ENCODE measurements at places on chromosomes 12 and 14.
A peak's percentile ranks its signal among the peaks of the same experiment; 100 is the strongest.

GRCh38 chr12:13127444-13127843 lies 24.0 kb upstream of the GSG1 start:
- DNase-seq: no peak

DNA sequence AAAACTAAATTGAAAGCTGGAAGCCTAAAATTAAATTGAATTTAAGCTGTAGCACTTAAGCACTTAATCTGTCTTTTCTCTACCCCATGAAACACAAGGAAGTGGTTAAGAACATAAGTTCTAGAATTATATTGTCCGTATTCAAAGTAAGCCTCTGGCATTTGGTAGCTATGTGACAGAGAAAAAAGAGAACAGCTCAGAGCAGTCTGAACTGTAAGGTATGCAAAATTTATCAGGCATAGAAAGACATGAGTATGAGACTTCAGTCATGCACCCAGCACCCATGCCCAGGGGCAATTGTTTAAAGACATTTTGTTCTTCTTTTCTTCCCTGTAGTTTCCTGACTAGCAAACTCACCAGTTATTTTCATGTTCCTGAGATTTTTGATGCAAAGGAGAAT lies 116.7 kb downstream of the KCNMB4 start:
- DNase-seq: no peak

DNA sequence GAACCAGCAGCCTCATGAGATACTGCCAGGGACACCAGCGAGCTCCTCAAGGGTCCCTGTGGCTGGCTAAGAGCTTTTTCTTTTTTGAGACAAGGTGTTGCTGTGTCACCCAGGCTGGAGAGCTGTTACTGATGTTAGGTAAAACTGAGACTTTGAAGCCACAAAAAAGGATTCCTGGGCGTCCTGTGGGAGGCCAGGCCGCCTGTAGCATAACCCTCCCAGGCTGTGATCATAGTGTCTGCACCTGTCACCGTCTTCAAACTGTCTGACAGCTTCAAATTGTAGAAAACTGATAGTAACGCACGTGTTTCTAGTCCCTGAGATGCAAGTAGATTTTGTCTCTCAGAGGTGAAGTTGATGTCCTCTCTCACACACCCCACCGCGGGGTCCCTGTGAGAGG lies 4.1 kb downstream of the ZFYVE21 start:
- no peak for DNase-seq

DNA sequence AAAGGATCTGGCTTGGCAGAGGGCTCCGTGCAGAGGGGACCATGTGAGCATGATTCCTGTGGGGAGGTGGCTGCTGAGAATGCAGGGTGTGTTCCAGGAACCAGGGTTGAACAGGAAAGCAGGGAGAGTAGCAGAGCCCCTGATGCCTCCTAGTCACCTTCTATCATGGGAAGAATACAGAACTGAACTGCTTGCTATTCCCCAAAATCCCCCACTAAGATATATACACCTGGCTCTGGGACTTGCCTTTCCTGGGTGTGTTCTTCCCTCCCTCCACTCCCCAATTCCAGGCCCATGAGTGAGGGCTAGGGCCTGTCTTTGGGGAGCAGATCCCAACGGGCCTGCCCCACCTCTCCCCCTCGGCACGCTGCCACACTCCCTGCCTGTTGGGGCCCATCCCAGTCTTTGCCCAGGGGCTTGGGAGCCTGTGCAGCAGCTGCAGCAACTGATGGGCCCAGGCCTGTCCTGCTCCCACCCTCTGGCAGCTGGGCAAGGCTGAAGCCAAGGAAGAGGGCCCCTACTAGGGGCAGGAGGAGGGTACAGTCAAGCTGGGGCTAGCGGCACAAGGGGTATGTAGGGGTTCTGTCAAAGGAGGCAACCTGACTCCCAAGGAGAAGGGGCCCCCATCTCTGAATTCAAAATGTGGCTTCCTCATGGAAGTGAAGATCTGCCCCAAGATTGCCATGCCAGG lies 3.2 kb downstream of the AJUBA start:
- DNase-seq: peak; percentile 36

DNA sequence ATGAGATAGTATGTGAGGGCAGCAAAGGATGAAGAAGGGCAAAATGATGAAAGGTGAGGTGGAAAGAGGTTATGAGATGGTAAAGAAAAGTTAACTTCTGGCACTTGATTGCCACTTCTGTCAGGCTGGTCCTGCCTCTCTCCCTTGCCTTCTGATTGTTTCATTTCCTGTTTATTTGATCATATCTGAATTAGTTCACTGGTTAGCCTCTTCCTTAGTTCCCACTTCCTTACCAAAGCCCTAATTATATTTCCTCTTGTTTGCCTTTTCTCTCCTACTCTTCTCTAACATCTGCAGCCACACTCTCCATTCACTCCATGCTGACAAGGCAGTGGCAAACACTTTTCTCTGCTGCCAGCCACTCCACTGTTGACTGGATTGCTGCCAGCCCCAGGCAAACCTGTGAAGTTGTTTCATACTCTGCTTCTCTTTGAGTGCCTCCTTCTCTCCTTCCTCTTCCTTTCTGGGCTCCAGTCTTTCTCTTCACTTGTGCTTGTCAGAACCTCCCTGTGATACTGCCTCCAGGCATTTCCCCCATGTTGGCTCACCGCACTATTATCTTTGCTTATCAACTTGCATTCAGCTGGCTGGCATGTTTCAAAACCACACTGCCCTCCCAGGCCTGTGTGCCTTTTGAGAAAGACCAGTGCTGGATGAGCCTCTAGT lies 8.1 kb downstream of the PNP start:
- DNase-seq: peak; percentile 80

DNA sequence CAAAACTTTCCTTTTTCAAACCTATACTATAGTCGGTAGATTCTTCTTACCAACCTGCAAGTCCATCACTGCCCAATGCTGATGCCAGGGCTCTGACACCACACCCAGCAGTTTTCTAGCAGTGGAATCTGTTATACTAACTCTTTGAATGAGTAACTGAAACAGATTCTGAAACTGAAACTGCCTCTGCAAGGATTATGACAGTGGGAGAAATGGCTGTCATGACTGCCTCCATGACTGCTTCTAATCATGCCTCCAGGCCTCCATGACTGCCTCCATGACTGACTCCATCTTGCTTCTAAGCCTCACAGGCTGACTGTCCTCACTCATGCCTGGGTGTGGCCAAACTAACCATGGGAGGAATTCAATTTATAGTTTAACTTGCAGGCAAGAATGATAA lies 29.4 kb upstream of the OXA1L start:
- DNase-seq: no peak

DNA sequence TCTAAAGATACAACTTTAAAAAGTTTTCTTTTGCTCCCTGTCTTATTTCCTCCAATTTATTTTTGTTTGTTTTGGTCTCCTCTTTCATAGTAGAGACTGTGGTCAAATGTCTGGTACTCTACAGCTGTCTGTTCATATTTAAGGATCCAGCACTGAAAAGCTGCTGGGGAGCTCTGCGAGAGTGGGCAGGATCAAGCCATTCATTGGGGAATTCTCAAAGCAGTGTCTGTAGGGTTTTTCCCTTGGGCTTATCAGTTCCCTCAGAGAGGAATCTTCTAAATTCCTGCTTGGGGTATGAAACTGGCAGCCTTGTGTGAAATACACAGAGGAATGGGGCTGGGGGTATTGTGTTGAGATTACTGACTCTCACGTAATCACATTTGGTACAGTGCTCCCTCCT lies 52.3 kb downstream of the FNTB start:
- DNase-seq: no peak

GRCh38 chr14:68910540-68910939 lies 68.6 kb downstream of the ACTN1 start:
- DNase-seq: no peak

DNA sequence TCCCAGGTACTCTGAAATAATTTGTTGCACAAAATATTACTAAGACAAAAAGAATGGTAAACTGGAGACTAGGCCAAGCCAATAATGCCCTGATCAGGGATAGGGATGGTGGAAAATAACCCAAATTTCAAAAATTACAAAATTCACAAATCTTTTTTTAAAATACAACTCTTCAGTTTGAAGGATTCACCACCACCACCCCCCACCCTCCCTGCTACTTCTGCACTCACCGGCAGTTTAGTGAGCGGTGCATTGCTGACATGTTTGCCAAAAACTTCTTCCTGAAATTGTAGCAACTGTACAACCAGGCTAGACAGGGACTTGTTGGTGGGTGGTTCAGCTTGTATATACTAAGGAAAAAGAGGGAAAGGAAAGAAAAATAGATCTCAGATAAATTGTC lies 2.3 kb downstream of the SMARCC2 start:
- no peak for DNase-seq

DNA sequence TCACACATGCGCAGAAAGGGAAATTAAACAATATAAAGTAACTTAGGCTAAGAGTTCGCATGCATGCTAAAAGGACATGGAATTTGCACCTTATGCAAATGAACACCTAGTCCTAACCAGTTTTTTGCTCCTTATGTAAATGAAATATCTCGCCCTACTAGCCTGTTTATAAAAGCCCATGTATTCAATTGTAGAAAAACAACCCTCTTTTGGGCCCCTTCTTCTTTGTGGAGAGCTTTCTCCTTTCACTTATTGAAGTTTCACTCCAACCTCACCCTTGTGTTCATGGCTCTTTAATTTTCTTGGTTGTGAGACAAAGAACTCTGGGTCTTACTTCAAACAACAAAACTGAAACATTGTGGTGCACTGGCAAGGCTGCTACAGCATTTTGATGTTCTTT lies 333.4 kb upstream of the ATXN7L3B start:
- DNase-seq: no peak

DNA sequence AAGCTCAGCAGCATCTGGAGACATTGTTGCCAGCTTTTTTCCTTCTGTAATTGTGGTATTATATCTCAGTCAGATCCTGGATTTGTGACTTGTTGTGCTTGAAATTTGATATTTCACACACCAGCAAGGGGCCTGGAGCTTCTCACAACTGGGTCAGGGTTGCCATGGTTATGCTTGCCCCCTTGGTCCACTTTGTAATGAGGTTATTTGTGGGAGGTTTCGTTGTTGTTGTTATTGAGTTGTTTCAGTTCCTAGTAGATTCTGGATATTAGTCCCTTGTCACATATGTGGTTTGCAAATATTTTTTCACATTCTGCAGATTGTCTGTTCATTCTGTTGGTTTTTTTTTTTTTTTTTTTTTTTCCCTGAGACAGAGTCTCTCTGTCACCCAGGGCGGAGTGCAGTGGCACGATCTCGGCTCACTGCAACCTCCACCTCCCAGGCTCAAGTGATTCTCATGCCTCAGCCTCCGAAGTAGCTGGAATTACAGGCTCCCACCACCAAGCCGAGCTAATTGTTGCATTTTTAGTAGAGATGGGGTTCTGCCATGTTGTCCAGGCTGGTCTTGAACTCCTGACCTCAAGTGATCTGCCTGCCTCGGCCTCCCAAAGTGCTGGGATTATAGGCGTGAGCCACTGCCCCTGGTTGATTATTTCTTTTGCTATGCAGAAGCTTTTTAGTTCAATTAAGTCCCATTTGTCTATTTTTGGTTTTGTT lies 80.6 kb upstream of the ETV6 start:
- DNase-seq: no peak

DNA sequence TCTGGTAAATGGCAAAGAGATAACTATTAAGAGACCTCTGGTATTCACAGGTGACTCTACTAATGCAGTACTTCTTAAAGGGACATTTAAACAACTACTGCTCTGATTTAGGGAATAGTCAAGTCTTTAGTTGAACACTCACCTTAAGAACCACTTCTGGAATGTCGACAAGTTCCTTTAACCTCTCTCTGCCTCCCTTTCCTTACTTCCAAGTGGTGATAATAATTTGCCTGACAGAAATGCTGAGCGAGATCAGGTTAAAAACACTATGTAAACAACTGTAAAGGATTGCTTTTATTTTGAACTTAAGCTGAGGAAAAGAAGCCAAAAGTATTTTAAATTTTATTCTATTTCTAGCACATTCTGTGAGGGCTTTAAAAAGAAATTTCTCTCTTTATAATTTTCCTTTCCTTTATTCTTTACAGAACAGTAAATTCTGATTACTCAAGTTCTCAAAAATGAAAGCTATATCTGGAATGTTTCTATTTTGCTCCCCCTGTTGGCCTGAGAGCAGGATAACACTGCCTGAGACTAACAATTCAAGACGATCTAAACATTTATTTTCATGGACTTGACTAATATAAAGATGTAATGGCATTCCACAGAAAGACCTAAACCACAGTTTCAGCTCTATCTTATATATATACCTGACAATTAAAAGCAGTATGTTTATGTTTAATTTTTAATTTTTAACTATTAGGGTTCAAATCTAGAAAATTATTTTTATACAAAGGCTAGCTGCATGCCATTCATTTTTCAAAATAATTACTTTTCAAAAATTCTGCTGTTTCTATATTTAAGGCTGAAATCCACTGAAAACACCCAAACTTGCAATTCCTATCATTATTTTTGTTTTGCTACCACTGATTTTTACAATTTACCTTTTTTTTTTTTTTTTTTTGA lies 29.2 kb downstream of the ZCCHC8 start:
- DNase-seq: peak; percentile 73

Data from EL (cell line).